ENCODE measurements at places on chromosomes 2 and 18.

DNA sequence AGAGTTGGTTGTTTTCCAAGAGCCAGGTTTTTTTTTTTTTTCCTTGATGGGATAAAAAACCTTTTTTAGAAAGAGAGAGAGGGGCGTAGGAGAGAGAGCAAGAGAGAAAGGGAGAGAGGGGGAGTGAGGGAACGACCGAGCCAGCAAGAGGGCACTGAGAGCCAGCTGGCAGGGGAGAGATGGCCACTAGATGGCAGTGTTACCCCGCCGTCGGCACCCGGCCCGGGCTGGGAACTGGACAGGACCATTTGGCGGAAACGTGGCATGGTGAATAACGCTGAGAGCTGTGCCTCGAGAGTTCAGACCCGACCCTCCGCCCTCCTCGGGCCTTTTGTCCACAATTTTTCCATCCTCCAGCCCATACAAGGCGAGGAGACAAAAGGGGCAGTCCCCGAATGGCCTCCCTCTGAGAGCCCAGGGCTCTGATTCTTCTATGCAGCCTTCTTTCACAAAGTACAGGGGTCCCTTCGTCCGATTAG is 286.7 kb upstream of the VRK2 start:
- peak; percentile 77 for DNase-seq

GRCh38 chr2:62593825-62594224 is 87.8 kb upstream of the TMEM17 start:
- DNase-seq = no peak

DNA sequence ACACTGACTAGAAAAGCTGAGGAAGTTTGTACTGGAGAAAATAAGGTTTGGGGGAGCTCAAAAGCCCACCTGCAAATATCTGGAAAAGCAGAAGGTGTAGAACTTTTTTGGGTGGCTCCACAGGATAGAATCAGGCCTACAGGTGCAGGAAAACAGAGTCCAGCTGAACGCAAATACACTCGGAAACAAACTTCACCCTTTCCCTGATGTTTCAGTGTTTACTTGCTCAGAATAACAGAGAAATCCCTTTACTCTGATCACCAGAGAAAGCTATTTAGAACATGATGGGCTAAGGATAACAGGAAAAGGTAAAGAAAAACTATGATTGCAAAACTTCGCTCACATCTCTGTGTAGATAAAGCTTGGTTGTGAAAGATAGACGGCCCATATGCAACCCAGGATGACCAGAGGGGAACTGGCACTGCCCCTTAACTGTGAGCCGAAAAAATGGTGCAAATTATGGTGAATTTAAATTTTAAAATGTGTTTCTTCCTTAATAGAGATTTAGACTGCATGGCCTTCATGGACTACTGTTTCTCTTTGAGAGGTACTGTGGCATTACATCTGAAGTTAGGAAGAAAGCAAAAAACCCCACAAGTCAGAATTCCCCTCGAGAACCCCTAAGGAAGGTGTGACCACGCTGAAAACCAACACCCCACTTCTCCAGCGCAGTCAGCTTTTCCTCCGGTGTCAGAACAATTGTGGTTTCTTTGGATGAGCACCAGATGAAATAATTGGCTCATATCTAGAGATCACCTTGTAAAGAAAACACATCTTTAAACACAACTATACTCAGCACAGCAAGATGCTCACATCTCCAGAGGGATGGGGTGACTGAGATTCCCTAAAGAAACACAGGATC is 84.5 kb upstream of the TMEM247 start:
- DNase-seq = no peak

DNA sequence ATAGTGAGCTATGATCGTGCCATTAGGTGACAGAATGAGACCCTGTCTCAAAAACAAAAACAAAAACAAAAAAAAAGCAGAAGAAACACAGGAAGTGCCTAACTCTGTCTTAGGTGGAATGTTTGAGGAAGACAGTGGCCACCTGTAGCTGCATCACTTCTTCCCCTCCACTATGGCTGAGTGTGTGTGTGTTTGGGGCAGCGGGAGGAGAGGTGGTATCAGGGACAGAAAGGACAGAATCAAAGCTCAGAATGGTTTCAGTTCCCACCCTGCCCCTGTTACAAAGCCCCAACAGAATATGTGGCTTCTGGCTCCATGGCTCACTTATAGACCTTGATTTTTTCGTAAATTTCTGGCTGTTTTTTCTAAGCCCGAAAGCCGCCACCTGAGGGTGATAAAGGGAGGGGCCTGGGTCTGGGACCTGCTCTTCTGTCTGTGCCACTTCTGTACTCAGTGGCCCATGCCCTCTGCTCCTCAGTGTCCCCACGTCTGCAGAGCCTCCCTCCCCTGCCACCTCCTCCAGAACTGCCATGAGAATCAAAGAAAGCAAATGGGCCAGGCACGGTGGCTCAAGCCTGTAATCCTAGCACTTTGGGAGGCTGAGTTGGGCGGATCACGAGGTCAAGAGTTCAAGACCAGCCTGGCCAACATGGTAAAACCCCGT is 27.4 kb downstream of the SERTAD2 start:
- no peak for DNase-seq

GRCh38 chr2:199488772-199489400 is 31.1 kb upstream of the SATB2 start:
- peak; percentile 30 for DNase-seq

DNA sequence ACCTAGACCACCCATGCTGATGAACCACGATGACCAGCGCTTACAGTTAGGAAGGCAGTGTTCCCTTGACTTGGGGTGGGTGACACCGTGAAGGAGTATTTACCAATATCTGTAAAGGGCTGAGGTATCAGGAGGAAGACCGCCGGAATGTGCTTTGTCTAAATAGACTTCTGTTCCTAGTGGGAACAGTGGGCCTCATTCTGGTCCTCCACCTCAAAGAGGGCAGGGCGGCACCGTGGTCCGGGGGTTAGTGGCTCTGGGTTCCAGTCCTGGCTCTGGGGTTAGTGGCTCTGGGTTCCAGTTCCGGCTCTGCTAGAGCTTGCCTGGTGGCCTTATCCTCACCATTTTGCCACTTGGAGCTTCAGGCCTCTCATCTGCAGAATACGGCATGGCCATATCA is 91.6 kb upstream of the SMAD2 start:
- no peak for DNase-seq

DNA sequence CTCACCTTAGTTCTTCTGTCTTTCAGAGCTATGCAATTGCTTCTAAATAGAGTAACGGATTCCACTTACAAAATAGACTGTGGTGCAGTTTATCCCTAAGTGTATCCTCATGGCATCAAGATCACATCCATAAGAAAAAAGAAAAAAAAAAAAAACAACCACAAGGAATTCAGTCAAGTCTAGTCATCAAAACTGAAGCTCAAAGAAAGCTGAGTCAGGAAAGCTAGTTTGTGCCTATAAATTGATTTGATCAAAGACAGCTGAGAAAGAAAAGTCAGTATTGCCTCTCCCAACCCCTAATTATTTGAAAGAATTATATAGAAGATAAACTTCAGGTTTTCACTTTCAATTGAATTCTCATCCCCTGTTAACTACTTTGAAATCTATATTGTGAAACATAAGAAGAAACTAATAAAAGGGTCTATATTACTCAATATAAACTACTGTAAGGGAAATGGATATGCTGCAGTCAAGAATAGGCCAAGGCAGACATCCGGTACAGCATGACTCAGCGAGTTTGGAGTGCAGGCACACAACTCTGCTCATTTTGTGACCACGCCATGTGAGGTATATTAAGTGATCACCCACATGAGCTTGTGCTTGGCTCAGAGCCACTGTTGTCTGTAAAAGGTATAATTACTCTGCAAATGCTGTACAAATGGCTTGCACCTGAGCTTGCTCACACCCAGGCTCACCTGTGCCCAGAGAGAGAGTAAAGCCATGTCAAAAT is 568.1 kb upstream of the CRIM1 start:
- no peak for DNase-seq

DNA sequence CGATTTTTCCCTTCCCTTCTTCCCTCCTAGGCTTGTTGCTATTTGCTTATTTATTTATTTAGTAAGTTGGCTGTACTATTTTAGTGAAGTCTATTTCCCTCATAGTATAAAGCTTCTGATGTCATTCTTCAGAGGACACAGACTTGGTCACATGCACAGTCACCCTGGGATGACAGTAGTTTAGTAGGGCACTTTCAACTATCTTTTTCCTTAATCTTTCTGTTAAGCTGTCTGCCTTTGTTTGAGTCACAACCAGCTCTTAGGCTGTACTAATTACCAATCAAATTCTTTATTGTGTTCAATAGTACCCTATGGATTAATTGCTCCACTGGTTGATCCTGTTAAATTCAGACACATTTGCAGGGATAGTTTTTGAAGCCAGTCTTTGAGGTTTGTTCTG is 26.9 kb upstream of the RAB31 start:
- DNase-seq = no peak

DNA sequence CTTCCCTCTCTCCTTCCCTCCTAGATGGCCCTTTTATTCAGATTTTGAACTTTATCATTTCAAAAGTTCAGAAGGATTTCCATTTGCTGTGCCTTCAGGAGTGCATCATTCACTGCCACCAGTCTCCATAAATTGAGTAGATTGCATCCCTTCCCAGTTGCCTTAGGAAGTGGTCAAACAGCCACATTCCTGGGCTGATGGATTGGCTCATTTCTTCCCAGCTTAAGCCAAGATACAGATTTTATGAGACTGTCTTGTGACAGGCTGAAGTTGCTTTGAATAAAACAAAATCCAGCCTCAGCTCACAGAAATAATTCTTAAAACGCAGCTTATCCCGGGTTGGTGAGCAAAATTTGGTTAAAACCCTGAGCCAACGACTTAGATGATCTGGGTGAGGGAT is 9.8 kb downstream of the NRP2 start:
- DNase-seq = no peak

DNA sequence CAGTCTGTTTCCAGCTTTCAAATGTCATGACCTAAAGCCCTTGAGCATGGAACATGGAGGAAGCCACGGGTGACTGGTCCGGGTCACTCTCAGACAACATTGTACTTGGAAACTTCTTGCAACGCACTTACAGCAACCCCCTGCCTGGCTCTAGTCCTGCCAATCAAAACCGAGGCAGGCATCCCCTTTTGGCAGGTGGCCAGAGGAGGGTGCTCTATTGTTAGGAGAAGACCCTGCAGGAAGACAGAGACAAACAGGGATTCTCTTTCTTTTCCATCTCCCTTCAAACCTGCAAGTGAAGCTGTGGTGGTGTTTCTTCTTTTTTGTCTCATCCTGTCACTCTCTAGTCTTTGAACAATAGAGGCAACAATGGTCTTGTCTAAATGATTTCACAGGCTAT is 667.2 kb downstream of the ZEB2 start:
- no peak for DNase-seq

DNA sequence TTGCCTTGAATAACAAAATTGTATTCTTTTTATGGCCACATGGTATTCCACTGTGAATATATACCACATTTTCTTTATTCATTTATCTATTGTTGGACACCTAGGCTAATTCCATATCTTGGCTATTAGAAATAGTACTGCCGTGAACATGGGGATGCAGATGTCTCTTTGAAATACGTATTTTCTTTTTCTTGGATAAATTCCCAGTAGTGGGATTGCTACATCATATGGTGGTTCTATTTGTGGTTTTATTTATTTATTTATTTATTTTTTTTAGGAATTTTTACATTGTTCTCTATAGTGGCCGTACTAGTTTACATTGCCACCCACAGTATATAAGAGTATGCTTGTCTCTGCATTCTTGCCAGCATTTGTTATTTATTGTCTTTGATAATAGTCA is 679.8 kb upstream of the NRXN1 start:
- no peak for DNase-seq

GRCh38 chr2:16330012-16330411 is 335.6 kb downstream of the CYRIA start:
- no peak for DNase-seq

- DNase-seq = no peak
Observed at GRCh38 chr2:26642429-26642828, 1.3 kb upstream of the CIB4 start.

DNA sequence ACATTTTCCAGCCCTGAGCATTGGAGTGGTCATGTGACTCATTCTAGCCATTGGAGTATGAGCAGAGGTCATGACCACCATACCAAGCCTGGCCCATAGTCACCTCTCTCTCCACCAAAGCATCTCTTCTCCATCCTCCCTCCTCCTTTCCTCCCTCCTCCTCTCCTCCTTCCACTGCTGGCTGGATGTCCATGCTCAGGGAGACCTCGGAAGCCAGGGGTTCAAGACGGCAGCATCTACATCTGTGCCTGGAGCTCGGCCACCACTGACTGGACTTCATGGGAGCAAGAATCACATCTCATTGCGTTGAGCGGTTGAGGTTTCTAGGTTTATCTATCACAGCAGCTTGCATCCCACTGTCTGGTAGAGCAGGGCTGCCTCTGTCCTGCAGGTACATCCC is 252.4 kb downstream of the NDUFA10 start:
- DNase-seq = no peak

DNA sequence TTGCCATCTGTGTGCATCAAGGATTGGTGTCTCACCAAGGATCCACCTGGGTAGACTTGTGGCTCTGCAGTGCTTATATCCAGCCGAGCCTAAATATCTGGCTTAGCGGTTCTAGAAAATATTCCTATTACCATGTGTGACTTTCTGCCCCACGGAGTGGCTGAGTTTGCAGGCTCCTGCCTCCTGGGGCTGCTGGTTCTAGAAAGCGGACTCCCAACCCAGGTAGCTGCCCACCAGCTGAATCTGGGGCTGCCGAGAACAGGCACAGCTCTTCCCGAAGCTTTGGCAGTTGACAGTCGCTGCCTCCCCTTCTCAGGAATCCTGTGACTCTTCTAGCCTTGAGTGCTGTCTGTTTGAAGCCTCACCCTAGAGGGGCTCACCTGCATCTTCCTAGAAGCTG is 104.6 kb downstream of the TPGS2 start:
- DNase-seq = no peak

GRCh38 chr2:136238286-136239078 is 120.5 kb upstream of the CXCR4 start:
- DNase-seq = peak; percentile 31

GRCh38 chr2:238098901-238099713 is 1.0 kb upstream of the ESPNL start:
- DNase-seq = peak; percentile 8

DNA sequence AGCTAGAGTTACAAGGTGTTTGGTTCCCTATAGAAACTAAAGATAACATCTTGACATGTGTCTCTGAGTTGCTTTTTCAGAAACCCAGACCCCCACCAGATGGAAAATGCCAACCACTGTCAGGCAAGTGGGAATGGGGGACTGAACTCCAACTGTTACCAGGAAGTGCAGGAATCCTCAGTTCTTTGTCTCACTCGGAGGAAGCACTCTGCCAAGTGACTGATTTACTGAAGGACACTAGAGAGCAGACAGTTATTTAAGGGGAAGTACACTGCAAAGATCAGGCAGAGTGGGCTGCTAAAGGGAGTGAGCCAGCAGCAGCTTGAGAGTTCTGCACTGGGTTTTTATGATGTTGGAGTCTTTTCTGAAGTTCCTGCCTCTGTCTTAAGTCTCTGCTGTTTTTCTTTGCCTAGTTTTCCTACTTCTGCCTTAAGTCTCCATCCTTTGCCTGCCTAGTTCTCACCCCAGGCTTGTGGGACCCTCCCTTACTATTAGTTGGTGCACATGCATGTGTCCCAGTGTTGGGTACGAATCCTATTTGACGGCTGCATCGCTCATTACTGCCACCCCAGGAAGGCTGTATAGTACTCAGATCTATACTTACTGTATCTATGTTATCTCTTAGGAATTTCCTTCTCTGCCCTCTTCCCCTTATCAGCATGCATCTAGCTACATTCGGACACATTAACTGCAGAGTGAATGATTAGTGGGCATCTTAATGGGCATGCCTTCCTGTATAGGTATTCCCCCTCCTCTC is 97.1 kb downstream of the TEX51 start:
- no peak for DNase-seq

Measured in activated CD8-positive, alpha-beta memory T cell treated with anti-CD3 and anti-CD28 coated beads, Interleukin-2, amount 50 U/mL, for 4 hours (primary cell).